Activated T-cell treated with anti-CD3 and anti-CD28 coated beads, Interleukin-2, amount 50 U/mL, for 72 hours (primary cell): ENCODE measurements at places on chromosomes 11 and 22. TPM values are rescaled to one million over a fixed set of nuclear protein-coding genes. Genes with fewer than 3 reads are reported as not detected.

The MB gene
- 0.24 TPM for total RNA-seq

The TRIM49 gene
- total RNA-seq: not detected

The FZD4 gene
- 0.31 TPM for total RNA-seq

DNA sequence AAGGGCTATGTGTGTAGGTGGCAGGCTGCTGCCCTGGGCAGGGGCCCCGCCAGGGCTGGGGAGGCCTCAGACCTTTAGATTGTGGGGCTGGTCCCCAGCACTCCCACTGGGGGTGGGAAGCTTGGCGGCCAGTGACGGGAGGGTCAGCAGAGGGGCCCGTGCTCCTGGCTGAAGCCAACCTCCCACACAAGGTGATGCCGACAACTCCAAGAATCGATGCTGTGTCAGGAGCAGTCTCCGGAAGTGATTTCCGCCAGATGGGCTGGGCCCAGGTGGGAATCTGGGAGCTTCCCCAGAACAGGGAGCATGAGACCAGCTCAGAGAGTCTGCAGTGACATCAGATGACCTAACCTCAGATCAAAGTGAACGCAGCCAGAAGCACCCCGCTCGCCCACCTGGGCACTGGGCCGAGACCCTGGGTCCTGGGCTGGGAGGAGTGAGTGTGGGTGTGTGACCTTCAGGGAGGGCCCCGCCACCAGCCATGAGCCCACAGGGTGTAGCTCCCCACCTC, 7.7 kb downstream of the TRPM5 start:
- no peak for DNase-seq

DNA sequence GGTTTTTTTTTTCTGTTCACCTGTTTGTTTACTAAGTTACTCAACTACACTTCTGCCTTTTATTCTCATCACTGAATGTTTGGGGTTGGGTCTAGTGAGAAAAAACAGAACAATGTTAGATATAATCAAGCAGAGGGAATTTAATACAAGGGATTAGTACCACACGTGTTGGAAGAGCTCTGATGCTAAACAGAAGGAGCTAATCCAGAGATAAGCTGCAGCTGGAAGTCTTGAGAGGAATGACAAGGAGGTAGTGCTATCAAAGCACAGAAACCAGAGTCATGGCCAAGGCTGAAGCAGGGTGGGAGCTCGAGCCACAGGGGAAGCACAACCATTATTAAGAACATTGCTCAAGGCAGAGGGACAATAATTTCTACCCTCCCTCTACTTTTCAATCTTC, 604.1 kb upstream of the ANO5 start:
- no peak for DNase-seq

GRCh38 chr11:11207428-11207827, 145.6 kb downstream of the CSNK2A3 start:
- no peak for DNase-seq

GRCh38 chr11:35163209-35163608, 24.2 kb downstream of the CD44 start:
- no peak for DNase-seq

- no peak for DNase-seq
Measured at GRCh38 chr11:12077535-12078280, 32.7 kb upstream of the MICAL2 start.
